Stimulated activated CD4-positive, alpha-beta T cell treated with anti-CD3 and anti-CD28 coated beads, Interleukin-2, amount 100 ng/mL, for 4 hours (primary cell): ENCODE measurements at places on chromosomes 1 and 21.

GRCh38 chr1:175635092-175635491 is 108.3 kb downstream of the TNR start:
- no peak for DNase-seq

DNA sequence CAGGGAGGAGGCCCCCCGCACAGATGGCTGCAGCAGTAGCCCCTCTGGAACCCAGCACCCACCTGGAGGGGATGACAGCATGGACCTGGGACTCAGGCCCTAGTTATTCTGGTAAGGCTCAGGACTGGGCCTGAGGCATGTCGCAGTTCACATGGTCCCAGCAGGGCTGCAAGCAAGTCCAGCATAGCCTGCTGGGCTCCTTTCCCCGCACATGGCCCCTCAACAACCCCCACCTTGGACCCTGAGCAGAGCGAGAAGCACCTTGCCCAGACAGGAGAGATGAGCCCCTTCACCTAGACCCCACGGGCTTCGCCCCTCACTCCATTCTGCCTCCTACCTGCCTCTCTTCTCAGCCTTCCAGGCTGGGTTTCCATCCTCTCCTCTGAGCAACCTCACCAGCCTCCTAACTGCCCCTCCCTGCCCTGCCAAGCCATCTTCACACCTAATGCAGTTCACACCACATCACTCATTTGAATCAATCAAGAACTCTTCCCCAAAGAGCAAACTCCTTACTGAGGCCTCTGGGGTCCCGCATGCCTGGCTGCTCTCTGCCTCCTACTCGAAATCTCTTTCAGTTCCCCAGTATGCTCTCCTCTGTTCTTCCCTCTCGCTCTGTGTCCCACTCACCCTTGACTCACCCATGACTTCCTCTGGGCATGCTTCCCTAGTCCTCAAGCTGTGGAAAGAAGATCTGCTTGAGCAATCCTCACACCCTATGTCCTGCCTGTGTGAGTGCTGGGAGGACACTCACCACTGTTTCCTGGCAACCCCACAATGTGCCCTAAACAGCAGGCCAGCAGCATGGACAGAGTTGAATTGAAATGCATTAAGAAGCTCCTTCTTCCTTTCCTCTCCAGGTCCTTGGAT is 9.4 kb upstream of the THEMIS2 start:
- no peak for DNase-seq

DNA sequence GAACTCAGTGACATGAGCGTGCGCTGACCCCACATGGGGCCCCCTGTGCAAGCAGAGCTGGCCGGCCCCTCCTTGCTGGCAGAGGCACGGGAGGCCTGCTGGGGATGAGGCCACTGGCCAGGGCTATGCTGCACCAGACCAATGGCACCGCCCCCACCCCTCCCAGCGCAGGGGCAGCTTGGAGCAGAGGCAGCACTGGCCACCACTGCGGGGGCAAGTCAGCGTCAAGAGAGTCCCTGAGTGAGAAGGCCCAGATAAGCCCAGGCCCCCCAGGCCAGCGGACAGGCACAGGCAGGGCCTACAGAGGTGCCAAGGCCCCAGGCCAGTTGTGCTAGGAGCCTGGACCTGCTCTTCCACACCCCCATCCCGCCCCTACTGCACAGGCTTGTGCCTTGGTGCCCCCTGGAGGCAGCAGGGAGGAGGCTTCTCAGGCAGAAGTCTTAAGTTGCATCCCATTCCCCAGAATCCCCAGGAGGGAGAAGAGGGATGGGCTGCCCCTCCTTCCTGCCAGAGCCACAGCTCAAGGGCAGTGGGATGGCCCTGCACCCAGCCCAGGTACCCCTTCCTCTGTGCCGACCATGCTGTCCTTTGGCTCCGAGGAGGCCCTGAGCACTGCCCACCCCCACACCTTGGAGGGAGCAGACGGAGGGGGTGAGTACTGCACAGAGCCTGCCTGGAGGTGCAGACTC is 35.8 kb downstream of the EPHX1 start:
- DNase-seq = peak; percentile 18

DNA sequence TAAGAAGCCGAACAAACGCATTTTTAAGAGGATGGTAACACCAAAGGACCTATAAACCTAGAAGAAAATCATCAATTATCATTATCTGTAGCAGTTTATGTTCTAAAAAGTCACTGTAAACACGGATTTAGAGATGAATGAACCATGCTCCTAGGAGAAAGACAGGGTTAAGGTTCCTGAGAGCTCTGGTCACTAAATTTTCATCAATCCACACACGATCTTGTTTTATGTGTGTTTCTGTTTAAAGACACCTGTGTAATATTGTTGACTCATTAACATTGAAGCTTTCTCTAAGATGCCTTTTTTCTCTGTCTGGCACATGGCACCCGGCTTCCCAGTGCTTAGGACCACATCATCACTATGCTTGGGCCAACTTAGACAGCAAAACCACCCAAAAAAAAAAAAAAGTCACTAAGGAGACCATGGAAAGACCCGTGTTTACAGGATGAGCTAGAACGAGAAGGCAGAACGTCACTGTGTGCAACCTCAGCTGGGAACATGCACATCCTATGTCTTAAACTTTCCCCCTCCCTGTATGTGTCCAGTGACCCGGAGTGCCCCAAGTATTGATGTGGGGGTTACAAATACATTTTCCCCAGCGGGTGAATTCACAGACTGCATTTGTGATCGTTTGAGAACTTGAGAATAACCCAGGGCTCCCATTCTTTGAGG is 55.8 kb upstream of the PDE9A start:
- DNase-seq = no peak

- DNase-seq = peak; percentile 3
These were observed 483 bp downstream of the CHML start for GRCh38 chr1:241639623-241640148.

- DNase-seq = no peak
These were observed 62.7 kb downstream of the DMAP1 start for GRCh38 chr1:44275991-44276405.

DNA sequence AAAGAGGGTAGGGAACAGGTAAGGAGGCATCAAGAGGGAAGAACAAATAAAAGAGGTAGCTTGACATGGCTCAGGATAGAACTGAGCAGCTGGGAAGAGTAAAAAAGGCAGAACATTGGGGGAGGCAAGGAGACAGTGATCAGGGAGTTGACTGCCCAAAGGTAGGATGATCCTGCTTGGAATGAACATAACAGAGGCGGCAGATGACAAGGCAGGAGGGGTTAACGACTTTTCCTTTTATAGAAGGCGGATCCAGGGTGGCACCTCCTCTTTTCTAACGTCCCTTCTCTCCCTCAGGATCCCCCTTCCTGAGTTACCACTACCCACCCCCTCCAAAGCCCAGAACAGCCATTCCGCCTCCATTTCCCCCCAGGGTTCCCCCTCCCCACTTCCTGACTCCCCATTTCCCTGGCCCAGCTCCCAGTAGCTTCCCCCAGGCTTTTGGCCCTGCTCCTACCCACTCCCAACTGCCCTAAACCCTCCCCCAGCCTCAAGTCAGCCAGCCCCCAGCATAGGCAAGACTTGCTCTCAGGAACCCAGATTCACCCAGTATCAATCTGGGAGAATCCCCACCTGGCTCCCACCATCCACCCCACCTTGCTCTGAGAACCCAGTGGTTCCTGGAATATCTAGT is 769 bp upstream of the ADAMTS4 start:
- DNase-seq = no peak

DNA sequence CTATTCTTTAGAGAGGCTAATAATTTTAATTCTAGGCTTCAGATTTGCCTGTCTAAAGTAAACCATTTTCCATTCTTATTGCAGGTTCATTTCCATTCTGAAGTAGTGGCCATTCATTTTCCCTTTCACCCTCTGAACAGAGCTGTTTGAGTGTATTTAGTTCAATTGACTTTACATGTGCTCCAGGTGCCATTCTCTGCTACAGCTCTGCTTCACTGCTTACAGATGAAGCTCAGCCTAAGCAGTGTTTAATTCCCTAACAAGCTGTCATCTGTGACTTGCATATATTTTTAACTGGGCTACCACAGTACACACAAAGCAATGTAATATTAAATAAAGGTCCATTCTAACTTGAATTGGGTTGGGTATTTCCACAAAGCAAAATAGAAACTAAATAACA is 1031.6 kb downstream of the KCNT2 start:
- DNase-seq = no peak

DNA sequence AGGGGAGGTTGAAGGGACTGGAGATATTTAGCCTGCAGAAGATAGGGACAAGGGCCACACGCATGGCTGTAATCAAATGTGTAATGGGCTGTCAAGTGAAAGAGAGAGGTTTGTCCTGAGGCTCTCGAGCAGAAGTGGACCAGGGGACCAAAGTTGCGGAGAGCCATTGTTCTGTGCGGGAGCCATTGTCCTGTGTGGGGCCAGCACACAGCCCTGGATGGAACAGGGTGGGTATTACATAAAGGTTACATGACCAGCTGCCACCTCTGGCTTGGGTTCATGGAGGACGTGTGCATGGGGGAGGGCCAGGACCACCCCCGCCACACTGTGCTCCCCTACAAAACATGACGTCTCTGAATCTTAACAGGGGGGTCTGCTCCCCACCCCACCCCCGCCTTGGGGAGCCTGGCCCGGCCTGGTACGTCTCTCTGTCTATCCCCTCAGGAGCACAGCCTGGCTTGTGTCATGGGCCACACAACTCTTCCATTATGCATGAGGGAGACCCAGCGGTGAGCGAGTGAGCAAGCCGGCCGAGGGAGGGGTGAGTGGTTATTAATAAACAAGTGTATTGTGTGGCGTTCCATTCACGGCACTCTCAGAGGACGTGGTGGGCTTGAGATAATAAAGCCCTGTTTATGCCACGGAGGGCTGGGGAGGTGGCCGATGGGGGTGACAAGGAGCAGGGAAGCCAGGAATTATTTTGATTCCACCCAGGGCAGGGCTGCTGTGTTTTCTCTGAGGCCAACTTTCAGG is at the start of gene NFASC:
Gene NFASC (plus strand): TSS at position 703 of the 753 bp plus-strand sequence. CDS start 73,454 bp downstream, outside the sequence.
- no peak for DNase-seq

DNA sequence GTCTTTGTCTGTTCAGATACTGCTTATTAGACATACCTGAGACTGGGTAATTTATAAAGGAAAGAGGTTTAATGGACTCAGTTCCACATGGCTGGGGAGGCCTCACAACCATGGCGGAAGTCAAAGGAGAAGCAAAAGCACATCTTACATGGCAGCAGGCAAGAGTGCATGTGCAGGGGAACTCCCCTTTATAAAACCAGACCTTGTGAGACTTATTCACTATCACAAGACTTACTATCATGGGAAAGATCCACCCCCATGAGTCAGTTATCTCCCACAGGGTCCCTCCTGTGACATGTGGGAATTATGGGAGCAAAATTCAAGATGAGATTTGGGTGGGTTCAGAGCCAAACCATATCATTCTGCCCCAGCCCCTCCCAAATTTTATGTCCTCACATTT is 7.1 kb upstream of the PSMA5 start:
- no peak for DNase-seq

DNA sequence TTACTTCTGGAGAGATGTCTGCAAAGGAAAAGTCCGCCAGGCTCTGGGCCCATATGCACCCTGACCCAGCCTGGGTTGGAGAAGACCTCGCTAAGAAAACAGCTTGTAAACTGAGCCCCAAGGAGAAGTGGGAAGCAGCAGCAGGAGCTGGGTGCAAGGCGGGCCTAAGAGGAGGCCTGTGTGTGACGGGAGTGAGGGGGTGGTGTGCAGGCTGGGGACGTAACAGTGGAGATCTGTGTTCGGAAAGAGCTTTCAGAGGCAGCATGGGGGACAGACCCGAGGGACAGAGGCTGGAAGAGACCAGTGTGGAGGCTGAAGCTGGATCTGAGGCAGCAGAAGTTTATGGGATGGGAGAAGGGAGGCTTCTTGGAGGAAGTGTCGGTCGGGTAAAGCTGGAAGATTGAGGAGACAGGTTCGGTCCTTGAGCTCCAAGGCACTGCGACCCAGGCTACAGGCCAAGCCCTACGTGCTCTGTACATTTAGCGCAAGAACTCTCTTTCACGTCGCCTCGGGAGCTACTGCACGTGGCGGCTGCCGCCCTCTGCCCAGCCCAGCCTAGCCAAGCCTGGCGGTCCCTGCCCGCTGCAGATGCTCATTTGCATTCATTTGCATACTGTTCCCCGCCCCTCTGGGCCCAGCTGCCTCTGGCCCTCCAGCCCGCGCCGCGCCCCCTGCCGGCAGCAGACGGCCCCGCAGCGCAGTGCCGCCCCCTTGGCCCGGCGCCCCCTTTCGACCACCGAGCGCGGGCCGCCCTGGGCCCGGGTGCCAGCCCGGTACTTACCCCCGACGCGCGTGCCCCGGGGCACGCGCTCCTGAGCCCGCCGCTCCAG is 6.3 kb downstream of the HPCA start:
- no peak for DNase-seq

DNA sequence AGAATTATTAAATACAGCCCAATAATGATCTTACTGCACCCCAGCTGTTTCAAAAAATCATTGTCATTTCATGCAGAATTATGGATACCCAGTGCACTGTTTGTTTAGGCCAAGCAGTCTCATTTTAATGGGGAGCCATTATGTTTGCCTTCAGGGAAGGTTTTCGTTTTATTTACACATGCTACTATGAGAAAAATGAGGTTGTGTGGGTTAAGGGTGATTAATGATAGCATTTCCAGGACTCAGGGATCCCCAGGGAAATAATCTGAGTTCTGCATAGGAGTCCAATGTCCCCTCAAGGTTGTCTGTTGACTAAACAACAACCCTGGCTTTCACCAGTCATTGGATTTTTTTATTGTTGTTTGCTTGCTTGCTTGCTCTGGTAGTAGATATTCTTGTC is 71.0 kb upstream of the ZP4 start:
- DNase-seq = no peak

GRCh38 chr1:215830226-215830810 is 263.2 kb downstream of the KCTD3 start:
- no peak for DNase-seq

- no peak for DNase-seq
These were observed 10.4 kb downstream of the PGLYRP4 start for GRCh38 chr1:153337980-153338853.

DNA sequence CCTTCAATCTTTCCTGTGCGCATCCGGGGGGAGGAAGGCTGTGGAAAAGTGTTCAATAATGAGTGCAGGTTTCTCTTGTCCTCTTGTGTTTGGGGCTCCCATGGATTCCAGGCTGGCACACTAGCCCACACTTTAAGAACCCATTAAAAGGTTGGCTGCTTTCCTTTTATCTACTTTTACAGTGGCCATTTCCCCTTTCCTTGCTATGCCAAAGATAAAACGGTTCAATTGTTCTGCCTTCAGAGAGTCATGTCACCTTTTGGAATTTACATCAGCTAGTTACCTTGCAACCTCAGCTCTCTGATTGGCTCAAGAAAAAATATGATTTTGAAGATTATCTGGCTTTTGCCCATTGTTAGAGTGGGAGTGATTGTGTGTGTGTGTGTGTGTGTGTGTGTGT is 182.3 kb downstream of the SDCCAG8 start:
- no peak for DNase-seq

- no peak for DNase-seq
These were observed 49.4 kb upstream of the DESI2 start for GRCh38 chr1:244603498-244603897.

DNA sequence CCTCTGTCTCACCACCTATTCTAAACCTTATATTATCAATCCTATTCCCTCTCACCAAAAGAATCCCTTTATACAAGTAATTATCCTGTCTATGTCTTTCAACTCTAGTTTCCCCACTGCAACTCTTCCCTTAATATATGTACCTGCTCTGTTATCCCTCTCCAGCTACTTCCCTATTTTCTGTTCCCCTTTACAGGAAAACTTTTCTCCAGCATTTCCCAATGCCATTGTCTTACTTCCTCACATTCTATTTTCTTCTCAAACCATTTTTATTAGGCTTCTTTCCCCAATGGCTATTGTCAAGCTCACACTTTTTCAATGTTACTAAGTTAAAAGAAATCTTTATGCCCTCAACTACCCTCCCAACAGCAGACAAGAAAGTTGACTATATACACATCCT is 11.6 kb downstream of the DPYD start:
- DNase-seq = no peak

- DNase-seq = no peak
These were observed 83.2 kb downstream of the CLDN17 start for GRCh38 chr21:30083225-30083945.

GRCh38 chr1:230979389-230979716 is 459 bp downstream of the ARV1 start:
- DNase-seq = no peak
